ENCODE measurements at places on chromosomes 3 and 15. TPM values are rescaled to one million over a fixed set of nuclear protein-coding genes. Genes with fewer than 3 reads are reported as not detected.

GRCh38 chr15:62569460-62570404, 404.6 kb upstream of the C2CD4B start:
- no peak for DNase-seq

DNA sequence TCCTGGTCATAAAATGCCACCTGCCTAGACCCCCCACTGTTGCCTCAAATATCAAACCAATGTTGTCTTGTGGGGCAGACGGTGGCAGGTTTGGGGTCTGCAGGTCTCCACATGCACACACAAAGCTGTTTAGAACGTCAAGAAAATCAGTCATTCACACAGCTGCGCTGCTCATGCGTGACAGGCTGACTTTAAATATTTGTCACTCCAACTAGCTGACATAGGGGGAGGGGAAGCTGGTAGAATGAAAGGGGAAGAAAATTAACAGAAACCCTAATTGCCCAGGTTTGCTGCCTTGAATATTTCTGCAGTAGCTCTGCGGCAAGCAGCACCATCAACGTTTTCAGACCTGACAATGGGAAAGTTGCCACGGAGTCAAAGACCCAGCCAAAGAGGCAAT, 201.8 kb downstream of the ABHD5 start:
- peak; percentile 47 for DNase-seq

DNA sequence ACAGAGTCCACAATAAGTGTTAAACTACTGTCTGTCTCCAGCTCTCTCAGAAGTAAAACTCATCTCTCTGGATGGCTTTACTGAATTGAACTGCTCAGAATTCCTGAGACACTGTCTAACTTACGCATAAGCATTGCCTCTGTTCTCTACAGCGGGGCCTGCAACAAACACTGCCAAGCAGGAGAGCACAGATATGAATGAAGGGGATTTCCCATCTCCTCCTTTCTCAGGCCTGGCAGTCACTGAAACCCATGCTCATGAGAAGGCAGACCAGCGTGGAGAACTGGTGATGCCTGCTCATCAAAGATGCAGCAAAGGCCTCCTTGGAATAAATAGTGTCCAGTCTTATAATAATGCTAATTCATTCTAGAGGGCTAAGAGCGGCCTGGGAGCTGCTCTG, 10.3 kb downstream of the RASGRP1 start:
- no peak for DNase-seq

- no peak for DNase-seq
Measured at GRCh38 chr15:67064607-67065530, 533 bp upstream of the SMAD3 start.

The ERC2 gene
- 3.9 TPM for polyA plus RNA-seq

The PLA2G4D gene
- polyA plus RNA-seq = 0.07 TPM
